Stimulated activated CD8-positive, alpha-beta memory T cell treated with anti-CD3 and anti-CD28 coated beads, Interleukin-2, amount 100 ng/mL, for 1 hour (primary cell): ENCODE measurements at places on chromosomes 5 and 9.

GRCh38 chr5:65817931-65818330, 95.9 kb downstream of the NLN start:
- no peak for DNase-seq

GRCh38 chr5:157197086-157197485, 16.4 kb downstream of the ITK start:
- no peak for DNase-seq

- no peak for DNase-seq
Observed at GRCh38 chr5:129345213-129345924, 114.7 kb upstream of the ADAMTS19 start.

DNA sequence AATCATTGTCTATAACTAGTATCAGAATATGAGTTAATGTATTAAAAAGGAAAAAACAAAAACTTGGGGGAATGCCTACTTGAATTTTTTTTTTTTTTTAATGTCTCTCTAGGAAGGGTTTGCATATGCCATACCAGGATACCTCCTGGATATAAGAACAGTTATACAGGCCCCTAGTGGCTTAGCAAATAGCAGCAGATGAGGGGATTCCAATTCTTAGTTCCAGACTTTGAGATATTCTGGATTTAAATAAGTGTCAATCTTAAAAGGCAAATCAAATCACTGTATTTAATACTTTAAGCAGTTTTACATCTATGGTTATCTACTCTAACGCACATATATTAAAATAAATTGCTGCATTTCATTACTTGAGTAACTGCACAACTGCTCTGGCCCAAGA, 1055.5 kb upstream of the DMAC1 start:
- no peak for DNase-seq

GRCh38 chr9:77847059-77847499, 184.5 kb downstream of the GNAQ start:
- no peak for DNase-seq

DNA sequence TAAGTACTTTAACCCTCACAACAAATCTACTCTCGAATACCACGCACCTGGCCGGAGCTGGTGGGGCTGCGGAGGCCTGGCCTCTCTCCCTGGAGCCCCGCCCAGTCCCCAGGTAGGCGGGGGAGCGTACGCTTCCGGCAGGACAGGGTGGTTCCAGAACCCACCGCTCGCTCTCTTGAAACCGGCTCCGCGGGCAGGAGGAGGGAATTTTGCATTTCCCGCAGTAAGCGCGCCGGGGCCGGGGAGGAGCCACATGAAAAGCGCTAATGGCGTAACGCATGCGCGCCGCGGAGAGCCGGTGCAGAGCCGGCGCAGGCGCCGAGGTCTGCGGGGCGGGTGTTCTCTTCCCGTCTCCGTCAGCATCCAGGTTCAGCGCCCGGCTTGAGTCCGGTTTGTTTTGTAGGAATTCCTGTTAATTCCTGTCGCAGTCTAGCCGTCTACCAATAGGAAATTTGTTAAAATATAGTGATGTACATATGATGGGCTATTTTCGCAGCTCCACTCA, 20.8 kb downstream of the CAVIN4 start:
- peak; percentile 63 for DNase-seq

DNA sequence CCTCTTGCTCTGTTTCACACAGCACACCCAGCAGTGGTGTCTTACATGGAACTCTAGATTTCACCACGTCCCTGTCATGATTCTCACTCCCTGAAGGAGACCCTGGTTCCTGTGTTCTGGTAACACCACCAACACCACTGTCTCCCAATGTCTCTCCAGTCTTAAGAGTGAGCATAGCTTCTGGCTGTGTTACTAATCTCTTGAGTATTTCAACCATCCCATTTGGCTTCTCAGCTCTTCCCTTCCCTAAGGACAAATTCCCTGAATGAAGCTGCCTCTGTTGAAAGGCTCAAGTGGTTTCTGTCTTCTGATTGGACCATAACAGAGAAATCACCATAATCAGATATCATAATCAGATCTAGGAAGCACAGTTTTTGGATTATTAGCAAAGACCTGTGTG, 311.8 kb downstream of the DNAH5 start:
- no peak for DNase-seq

GRCh38 chr5:111948092-111948841, 191.3 kb upstream of the NREP start:
- no peak for DNase-seq

- DNase-seq, result no peak
Observed at GRCh38 chr9:124306098-124306735, 48.5 kb downstream of the NEK6 start.

- no peak for DNase-seq
Observed at GRCh38 chr9:18368206-18368605, 105.7 kb upstream of the ADAMTSL1 start.

- no peak for DNase-seq
Observed at GRCh38 chr5:151677776-151678545, 8.8 kb downstream of the SPARC start.

- no peak for DNase-seq
Observed at GRCh38 chr9:32502464-32502863, 23.5 kb downstream of the RIGI start.

GRCh38 chr5:177550122-177550521, 4.2 kb downstream of the FAM193B start:
- DNase-seq, result no peak

DNA sequence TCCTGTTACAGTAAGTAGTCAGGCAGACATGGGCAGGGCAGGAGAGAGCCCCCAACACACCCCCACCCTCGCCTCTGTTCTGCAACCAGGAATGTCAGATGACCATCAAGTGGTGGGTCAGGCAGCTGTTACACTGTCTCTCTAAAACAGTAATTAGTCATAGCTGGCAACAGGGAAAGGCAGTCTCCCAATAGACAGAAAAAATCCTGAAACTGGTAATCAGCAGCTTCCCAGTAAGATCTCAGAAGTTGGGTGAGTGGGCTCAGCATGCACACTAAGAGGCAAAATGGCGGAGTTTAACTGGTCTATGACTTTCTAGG, 90.2 kb downstream of the C5orf15 start:
- no peak for DNase-seq

- no peak for DNase-seq
Observed at GRCh38 chr5:93874080-93874479, 132.7 kb upstream of the POU5F2 start.

DNA sequence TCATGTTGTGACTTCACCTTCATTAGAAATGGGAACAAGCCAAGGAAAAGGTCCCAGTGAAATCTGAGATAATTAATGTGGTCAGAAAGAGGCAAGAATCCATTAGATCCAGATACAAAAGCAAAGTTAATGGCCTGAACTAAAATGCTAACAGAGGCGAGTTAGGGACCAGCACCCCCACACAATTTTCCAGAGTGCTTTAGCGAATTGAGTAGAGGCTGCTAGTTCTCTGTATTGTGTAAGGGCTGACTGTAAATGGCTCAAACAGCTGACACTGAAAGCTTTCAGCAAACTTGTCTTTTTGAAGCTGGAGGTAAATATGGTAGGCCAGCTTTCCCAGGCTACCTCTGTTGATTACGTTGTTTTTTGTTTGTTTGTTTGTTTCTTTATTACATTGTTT, 75.5 kb downstream of the CSNK1A1 start:
- no peak for DNase-seq

GRCh38 chr5:173823721-173824567, 64.2 kb upstream of the CPEB4 start:
- no peak for DNase-seq

- no peak for DNase-seq
Observed at GRCh38 chr5:106822851-106823250, 847.9 kb downstream of the EFNA5 start.

GRCh38 chr5:180090098-180090768, 18.7 kb upstream of the RNF130 start:
- peak; percentile 64 for DNase-seq

DNA sequence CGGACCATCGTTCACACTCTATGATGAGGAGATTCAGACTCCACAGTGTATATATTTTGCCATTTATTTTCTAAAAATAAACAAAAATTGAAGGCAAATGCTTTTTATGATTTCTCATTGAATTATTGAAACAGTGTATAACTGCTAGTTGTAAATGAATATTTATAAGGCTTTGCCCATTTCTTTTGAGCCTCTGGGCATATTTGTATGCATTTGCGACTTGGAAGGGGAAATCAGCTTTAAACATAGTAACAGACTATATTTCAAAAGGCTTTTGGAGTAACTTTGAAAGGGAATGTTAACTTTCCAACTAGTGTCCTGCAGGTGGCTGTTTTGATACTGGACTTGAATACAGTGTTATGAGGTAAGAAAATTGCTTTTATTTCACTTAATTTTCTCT, 26.0 kb downstream of the MRPL22 start:
- DNase-seq, result no peak

- no peak for DNase-seq
Observed at GRCh38 chr9:128226412-128226801, 23.2 kb downstream of the DNM1 start.

DNA sequence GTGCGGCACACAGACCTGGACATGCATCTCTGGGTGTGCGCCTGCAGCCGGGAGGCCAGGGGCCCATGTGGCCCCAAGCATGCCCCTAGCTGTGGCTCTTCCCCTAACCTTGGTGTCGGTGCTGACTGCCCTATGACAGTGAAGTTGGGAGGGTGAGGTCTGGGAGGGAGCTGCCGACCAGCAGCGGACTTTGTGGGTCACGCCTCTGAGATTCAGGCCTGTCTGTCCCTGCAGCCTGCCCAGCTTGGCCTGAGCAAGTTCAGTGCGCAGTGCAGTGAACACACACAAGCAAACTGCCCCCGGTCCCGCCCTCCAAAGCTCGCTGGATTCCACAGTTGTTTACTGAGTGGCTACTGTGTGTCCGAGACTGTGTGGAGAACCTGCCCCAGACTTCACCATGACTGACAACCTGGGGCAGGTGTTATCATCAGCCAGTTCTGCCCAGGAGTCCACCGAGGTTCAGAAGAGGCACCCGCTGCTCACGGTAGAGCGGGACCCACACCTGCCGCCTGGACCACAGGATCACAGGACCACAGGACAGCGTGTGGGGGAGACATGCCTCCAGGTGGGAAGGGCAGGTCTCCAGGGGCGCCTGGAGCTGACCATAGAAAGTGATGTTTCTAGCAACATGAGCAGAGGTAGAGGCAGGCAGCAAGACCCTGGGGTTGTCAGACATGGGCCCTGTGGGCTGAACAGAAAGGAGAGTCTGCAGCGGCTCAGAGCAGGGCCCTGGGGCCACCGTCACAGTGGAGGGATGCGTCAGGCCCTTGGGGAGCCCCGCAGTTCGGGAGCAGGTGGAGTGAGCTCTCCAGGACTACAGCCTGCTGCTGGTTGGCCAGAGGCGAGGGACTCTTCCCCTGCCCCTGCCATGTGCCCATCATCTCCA, 105.1 kb downstream of the PHF2 start:
- no peak for DNase-seq

DNA sequence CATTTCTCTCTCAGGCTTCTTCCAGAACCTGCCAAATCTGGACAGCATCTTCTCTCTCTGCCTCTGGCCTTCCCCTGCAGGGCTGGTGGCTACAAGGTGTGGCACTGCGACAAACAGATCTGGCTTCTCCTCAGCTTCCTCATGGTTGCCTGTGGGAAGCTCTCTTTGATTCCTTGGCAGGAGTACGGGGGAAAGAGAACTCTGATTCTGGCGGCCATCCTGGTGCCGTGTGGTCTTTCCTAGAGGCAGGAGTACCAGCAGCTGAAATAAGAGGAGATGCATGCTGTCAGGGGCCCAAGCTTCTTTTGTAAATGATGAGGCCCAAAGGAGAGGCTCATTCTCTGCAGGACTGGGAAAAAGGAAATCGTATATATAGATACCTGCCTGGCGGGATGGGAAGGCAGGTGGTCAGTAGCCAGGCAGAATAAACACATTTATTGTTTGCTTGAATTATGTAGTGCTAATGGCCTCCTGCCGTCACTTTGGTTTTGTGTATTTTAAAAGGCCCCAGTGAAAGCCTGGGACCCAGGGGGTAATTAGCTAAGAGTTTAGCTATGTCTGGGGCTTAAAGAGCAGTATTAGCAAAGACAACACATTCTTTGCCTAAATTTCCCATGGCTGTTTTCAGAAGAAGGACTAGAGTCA, at the start of gene CER1:
Gene CER1, minus strand, starts transcription at position 343 of the 645 bp plus-strand sequence. Its CDS starts 61 bp downstream, at position 282.
- DNase-seq, result no peak

DNA sequence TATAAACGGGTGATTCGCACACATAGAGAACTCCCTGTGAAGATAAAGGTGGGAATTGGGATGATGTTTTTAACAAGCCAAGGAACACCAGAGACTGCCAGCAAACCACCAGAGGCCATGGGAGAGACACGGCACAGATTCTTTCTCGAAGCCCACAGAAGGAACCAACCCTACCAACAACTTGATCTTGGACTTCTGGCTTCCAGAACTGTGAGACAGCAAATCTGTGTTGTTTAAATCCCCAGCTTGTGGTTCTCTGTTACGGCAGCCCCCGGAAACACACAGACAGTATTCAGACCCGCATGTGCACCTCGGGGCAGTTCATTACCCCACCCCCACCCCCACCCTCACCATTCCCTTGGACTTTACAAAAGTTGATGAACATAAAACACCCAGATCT, 12.8 kb downstream of the AMBP start:
- no peak for DNase-seq

- DNase-seq, result no peak
Observed at GRCh38 chr9:126965541-126966428, 51.2 kb downstream of the RALGPS1 start.
